Stimulated activated CD4-positive, alpha-beta T cell treated with anti-CD3 and anti-CD28 coated beads, Interleukin-15, amount 100 ng/mL, for 24 hours (primary cell): ENCODE measurements at places on chromosomes 3 and 15.

DNA sequence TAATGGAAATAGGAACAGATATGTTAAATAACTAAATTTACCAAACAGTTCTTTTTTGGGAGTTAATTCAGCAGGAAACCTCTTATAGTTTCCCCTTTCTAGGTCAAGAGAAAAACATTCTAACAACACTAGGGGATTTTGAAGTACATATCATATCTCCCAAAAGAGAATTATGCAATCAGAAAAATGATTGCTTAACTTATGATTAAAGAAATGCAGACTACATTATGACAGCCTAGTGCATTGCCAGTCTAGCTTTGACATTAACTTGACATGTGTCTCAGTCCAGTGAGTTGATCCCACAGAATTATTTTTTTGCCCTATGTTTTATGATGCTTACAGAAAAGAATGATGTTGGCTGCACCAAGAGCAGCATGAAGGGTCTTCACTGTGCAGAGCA is 31.7 kb upstream of the NPHP3 start:
- DNase-seq = no peak

GRCh38 chr3:184261270-184261853 is at the start of gene CAMK2N2:
Gene CAMK2N2, minus strand, starts transcription at chr3:184261553. Its CDS starts 268 bp downstream, at chr3:184261285.
- DNase-seq = peak; percentile 78

GRCh38 chr3:142962520-142963233 is 797 bp downstream of the PAQR9 start:
- DNase-seq = peak; percentile 21

DNA sequence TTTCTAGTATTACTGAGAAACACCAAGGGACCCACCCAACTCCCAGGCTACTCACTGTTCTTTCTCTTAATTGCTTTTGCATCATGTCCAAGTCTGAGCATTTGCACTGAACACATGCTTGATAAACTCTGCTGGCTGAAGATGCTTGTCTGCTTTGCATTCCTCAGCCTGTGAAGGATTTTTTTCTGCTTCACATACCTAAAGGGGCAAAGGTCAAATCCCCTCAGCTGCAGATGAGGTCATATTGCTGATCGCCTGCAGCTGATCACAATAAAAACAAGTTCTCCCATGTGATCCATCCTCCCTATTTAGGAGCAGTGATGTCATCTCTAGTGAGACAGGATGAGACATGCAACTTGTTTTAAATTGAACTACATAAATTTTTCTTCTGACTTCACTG is 84.6 kb upstream of the DCBLD2 start:
- DNase-seq = no peak

- DNase-seq = peak; percentile 11
These were observed 143.9 kb downstream of the GABRB3 start for GRCh38 chr15:26628879-26629529.

GRCh38 chr15:87940768-87941167 is 315.8 kb downstream of the NTRK3 start:
- no peak for DNase-seq

DNA sequence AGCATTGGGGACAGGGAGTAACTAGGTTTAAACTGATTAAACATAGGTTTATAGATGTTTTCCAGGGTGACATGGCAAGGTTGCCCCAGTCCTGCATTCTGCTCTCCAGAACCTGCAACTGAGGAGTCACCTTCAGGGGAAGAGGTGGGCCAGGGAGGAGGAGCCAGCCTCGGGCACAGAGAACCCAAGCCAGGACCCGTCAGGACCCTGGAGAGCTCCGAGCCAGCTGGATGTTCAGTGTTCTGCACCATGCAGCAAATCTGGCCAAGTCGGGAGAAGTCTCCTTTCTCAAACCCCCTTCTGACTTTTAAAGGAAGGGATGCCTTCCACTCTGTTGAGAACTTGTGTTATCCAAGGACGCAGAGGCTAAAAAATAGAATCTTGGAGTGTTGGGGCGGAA is 62.1 kb upstream of the SLC6A11 start:
- DNase-seq = peak; percentile 57

DNA sequence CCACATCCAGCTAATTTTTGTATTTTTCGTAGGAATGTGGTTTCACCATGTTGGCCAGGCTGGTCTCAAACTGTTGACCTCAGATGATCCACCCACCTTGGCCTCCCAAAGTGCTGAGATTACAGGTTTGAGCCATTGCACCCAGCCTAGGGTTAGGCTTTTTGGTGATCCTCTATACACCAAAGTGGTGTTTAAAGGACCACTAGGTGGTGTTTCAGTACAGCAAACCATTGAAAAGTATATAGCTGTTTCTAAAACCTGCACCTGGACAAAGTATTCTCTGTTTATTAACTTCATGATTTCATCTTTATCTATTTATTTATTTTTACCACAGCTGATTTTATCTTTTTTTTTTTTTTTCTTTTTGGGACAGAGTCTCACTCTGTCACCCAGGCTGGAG is 68.4 kb downstream of the MINDY2 start:
- DNase-seq = no peak
